ENCODE measurements at places on chromosomes 7 and 10.

DNA sequence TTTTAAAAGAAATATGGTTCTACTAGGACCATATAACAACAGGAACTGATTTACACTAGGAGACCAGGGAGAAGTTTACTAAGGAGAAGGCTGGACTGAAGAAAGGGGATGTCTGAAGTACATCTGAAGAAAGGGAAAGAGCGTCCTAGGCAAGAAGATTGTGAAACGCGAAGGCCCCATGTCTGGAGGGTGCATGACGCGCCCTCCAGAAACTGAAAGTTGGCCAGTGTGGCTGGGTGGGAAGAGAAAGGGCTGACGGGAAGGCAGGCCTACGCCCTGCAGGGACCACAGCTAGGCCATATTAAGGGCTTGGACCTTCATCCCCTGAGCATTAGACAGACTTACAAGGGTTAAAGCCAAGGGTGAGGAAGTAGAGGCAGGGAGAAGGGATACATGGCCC lies 158.0 kb downstream of the TRIL start:
- DNase-seq = no peak

DNA sequence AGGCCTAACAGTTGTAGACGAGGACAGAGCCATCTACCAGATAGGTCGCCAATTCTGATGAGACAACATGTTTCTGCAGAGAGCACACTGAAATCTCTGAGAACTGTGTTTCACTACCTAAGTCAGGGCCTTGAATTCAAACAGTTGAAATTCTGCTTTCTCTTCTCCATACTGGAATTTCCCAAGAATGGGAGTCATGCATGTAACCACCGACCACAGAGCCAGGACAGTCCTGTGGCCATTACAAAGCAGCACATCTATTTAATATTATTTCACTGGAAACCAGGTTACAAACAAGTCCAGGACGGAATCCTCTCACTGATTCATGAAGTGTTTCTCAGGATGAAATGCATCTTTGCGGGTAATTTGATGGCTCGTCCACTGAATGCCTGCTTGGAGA lies 62.0 kb upstream of the ST8SIA6 start:
- no peak for DNase-seq

DNA sequence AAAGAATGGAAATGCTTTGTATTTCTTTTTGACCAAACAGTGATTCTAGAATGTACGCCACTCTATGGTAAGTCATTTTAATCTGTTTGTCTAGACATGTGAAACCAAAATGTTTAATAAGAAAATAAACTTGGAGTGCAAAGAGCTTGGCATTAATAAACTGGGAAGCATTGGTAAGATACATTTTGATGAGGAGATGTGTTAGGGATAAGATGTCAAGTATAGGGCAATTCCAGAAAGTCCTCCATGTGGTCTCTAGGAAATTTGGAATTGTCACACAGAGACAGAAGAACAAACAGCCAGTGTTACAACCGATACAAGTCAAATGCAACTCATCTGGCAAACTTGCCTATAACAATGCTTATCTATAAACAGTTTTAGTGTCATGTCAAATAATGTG lies 410.7 kb upstream of the SEMA3A start:
- DNase-seq = no peak

GRCh38 chr10:34679177-34679576 lies 135.9 kb downstream of the PARD3 start:
- DNase-seq = no peak

GRCh38 chr10:124217906-124218804 lies 124.8 kb upstream of the CHST15 start:
- no peak for DNase-seq

DNA sequence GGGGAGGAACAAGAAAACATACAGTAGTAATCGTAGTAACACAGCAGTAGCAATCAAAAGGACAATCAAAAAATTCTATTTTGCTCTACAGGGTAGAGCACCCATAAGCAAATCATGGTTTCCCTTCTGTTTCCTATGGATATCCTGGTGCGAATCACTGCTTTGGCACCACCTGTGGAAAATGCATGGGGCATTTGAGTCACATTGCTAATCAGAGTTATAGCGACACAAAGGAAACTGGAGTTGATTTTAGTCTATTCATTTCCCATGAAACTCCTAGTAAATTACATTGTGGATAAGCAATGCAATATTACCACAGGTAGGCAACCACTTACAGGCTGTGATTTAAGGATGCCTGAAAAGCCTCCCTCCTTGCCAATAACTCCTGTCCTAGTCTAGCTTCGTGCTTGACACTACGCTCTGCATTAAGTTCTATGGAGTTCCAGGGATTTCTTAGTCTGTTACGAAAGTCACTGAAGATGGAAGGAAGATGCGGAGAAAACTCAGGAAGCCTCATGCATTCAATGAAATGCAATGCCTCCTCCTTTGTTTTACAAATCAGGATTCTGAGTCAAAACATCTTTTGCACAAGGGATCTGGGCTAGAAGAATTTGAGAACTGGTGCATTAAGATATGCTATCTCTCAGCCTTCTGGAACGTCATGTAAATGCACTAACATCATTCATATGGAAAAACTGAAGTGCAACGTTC lies 188.4 kb downstream of the DGKI start:
- no peak for DNase-seq

GRCh38 chr10:110414548-110415309 lies 83.0 kb upstream of the DUSP5 start:
- peak; percentile 35 for DNase-seq

DNA sequence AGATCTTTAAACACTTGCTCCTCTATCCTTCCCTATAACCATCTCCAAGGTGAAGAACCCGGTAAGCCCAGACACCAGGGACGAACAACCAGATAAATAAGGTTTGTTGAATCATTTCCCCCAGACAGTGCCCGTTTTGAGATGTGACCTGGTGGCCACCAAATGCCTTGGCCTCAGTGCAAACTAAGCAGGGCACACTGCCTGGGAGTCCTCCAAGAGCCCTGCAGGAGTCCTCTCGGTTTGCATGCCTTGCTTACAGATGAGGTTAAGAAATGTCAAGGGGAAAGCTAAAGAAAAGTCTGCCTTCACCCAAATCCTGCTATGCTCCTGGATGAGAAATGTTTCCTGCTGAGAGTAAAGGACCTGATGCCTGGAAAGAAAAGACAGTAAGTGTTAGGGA lies 31.6 kb downstream of the SLIT1 start:
- DNase-seq = no peak

DNA sequence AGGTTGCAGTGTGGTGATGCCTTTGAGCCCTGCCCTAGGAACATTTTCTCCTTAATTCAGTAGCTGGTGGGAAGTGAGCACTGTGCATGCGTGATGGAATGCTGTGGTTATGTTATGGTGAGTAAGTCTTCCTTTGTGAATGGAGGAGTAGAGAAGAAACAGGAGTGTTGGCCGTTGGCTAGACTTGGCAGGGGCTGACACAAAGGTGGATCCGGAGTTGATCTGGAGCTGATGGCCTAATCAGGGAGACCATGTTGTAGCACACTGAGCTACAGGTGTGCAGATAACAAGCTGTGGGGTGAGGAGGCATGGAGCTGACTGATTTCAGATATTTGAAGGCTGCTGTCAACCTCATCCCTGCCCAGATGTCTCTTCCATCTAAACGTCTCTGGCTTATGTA lies 122.3 kb downstream of the CNNM2 start:
- no peak for DNase-seq

DNA sequence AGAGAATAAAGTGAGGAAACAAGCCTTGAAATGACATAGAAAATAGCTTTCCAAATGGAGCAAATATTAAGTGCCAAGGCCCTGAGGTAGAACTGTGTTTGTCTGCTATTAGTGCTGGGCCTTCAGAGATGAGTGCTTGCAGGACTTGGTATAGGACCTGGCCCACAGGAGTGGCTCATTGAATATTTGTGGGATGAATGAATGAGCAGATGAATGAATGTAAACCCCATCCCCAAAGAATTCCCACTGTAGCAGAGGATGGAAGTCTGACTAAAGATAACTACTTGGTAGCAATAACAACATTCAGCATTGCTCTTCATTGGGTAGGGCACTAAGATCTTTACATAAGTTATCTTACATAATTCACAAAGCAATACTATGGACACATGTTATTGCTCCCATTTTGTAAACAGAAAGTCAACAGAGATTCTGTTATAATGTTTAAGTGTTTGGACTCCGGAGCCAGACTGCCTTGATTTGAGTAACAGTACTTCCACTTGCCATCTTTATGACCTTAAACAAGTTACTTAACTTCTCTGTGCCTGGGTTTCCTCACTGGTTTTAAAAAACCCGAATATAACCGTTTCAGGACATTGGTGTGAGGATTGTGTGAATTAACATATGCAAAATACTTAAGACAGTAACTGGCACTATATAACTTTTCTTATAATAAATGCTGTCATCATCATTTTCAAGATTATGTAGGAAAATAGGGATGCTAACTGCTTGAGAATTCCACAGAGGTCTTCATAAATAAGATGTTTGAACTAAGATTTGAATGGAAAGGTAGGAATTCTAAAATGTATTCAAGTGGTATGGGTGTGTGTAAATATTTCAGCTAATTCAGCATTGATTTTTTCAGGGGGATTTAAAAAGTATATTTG lies 141.9 kb downstream of the PRKG1 start:
- no peak for DNase-seq

DNA sequence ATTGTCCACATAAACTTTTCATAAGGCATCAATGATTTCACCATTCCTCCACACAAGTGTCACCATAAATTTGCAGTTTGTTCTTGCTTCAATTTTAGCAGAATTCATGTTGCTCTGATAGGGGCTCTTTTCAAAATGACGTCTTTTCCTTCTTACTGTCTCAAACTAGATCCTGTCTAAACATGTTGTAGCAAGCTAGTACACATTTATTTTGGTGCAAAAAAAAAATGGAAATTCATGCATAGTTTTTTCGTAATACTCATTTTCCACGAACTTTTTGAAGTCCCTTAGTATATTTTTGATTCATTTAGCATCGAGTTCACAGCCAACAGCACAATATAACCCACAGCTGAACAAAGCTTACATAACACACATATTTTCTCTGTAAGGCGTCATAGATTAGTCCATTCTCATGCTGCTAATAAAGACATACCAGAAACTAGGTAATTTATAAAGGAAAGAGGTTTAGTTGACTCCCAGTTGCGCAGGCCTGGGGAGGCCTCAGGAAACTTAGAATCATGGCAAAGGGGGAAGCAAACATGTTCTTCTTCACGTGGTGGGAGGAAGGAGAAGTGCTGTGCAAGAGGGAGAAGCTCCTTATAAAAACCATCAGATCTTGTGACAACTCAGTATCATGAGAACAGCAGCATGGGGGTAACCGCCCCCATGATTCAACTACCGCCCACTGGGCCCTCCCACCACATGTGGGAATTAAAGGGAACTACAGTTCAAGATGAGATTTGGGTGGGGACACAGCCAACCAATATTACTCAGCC lies 301.5 kb downstream of the CCDC3 start:
- no peak for DNase-seq

DNA sequence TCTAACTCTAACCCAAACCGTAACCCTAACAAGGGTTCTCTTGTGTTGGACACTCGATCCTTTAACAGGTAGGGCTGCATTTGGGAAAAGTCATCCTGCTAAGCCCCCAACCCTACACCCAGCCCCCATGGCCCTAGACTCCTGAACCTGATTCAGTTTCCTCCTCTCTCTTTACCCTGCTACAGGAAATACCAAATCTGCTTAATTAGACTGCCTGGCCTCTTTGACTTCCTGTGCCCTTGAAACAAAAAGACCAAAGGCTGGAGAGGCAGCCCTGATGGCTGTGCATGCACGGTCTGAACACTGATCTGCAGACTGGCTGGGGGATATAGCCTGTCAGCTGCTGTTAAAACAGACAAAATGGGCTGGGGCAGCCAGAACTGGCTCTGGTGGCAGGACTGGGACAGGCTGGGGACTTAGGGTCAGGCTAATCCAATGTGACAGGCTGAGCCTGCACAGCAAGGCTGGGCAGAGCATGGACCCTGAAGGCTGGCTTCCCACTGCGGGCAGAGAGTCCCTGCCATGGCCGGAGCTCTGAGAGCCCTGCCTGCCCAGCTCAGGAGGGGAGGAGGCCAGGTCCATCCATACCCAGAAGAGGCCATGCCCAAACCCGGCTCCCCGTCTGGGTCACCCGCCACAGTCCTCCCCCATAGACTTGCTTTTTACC lies 51.0 kb upstream of the MSMB start:
- DNase-seq = no peak

- DNase-seq = no peak
Observed at GRCh38 chr7:123154231-123154860, 45.4 kb downstream of the SLC13A1 start.

DNA sequence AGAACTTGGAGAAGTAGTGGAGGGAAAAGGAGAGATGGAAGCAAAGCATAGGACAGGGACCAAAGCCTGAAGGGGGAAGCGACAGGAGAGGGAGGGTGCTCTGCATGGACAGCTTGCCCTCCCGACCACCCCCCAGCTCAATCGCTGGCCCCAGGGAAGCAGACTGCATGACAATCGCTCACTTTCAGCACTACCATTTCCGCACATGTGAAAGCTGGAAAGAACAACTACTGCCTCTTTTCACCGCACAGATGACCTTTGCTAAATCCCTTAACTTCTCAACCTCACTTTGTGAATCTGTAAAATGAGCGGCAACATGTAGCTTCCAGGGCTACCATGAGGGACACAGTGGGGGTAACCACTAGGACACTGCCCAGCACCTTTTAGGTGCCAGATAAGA lies 17.1 kb downstream of the VOPP1 start:
- no peak for DNase-seq

GRCh38 chr7:15609287-15609686 lies 47.5 kb upstream of the AGMO start:
- DNase-seq = no peak

DNA sequence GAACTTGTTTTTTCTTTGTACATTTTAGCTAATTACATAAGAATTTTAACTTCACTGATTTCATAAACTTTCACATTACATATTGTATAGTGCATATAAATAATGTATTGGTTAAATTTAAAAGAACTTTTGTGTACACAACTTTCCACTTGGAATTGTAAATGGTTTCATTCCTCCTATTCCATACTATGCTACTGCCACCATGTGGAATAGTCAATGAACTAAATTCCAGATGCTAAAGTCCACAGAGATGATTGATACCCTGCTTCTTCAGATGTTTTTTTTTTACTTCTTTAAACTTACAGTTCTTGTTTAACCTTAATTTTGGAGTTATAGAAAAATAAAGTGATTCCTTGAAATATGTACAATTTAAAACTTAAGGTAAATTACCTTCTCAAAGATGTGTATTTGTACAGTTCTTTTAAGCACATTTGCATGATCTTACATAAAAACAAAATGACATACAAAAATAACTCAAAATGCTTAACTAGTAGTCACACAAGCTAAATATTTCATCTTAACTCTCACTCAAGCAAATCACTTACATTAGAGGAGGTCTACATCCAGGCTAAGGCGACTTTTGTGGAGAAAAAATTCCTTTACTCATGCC lies 247.6 kb upstream of the HGF start:
- DNase-seq = no peak

Data from bone marrow (tissue), 2 donors.